ENCODE measurements at places on chromosomes 5 and 9.

- DNase-seq, result no peak
Measured at GRCh38 chr5:58738336-58738735, 155.5 kb downstream of the RAB3C start.

DNA sequence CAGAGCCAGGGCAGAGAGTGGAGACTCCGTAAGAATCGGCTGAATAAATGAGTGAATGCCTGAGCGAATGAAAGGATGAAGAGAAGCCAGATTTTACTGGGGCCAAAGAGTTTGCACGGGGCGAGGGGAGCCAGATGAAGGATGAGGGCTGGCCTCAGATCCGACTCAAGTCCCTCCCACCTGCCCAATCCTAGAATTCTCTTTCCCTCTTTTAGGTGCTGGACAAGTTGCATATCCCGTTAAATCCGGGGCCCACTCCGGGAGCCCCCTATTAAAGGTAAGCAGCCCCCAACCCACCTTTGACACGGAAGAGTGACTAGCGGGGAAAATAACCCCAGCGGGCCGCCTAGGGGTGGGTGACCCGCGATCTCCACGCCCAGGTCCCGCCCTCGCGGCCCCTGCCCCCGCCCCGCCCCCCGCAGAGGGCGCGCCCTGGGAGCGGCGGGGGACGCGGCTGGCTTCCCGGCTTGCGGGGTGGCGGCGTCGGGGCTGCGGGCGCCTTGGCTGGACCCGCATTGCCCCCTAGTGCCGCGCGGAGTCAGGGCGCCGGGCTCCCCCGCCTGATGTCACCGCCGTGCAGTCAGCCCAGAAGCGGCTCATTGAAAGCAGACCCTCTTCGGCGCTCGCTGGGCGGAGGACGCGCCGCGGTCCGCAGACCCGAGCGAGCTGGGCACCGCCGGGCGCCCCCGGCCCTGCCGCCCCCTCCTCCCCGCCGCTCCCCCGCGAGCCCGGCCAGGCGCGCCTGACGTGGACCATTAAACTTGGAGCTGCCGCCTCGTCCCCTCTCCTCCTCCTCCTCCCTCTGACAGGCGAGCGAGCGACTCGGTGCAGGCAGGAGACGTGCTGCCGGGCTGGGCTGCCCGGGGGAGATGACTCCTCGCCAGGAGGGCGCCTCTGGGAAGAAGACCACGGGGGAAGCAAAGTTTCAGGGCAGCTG lies at the start of gene ADRA1B:
TSS of gene ADRA1B (plus strand) at position 579 of the 937 bp plus-strand sequence. CDS start 424 bp downstream, outside the sequence.
- DNase-seq, result peak; percentile 77

DNA sequence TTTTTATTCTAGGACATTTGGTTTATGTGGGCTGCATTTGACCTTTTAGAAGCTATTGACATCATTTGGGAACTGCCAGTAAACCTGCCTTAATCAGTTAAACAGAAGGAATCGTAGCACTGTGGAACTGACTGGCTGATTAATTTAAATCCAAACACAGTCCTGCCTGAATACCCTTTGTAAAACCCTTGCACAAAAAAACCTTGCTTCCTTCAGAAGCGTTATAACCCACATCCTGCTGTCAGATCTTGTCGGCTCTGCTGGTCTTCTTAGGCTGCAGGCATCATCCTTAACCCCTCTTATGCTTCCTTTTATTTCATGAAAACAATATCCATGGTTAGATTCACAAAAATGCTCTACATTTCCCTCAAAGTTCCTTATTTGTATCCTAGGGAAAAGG lies 46.3 kb downstream of the PAM start:
- no peak for DNase-seq

GRCh38 chr5:33832404-33833236 lies 59.2 kb downstream of the ADAMTS12 start:
- peak; percentile 47 for DNase-seq
